Stimulated activated CD4-positive, alpha-beta T cell treated with anti-CD3 and anti-CD28 coated beads, Interleukin-2, amount 100 ng/mL, for 48 hours (primary cell): ENCODE measurements at places on chromosomes 1 and 21.

GRCh38 chr1:156203331-156203730 lies 9.4 kb downstream of the SLC25A44 start:
- DNase-seq = no peak

DNA sequence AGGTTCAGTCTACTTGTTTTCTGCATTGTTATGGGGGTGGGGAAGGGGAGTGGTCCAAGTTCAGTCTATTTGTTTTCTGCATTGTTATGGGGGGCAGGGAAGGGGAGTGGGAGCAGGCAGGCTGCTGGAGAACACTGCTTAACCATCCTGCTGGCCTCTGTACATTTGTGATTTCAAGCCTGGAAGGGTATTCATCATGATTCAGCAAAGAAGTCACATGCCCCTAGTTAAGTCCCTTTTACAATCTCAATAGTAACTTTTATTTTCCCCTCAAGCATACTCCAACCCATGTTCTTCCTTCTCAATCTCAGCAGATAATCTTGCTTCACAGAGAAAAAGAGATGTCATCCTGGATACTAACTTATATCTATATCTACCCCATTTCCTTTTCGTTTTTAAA lies 7.9 kb downstream of the LYST start:
- no peak for DNase-seq

DNA sequence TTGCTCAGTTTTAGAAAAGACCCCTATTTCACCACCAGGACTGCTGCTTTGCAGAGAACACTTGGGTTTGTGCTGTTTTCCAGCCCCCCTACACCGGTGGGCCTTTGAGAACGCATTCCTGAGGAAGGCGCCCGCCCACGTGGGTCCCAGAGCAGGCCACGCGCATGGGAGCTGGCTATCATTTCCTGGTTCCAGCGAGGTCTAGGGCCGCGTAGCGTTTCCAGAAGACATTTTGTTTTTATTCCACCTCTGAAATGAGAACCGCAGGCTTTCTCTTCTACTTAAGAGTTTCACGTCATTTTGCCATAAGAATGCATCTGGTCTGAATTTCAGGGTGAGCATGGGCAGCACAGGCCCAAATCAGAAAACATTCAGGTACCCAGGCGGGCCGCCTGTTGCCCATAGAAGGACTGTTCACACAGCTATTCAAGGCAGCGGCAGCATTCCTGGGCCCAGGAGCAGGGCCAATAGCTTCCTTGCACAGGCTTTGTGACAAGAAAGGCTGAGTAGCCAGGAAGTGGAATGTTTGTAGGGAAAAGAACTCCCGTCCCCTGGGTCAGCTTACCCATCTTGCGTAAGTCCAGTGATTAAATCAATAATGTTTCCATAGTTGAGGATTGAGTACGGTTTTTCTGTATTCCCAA lies 1.4 kb upstream of the KLHL21 start:
- no peak for DNase-seq

- DNase-seq = no peak
These were observed 30.2 kb downstream of the ODF2L start for GRCh38 chr1:86365896-86366295.

GRCh38 chr1:200890818-200891773 lies 3.6 kb upstream of the INAVA start:
- DNase-seq = no peak

DNA sequence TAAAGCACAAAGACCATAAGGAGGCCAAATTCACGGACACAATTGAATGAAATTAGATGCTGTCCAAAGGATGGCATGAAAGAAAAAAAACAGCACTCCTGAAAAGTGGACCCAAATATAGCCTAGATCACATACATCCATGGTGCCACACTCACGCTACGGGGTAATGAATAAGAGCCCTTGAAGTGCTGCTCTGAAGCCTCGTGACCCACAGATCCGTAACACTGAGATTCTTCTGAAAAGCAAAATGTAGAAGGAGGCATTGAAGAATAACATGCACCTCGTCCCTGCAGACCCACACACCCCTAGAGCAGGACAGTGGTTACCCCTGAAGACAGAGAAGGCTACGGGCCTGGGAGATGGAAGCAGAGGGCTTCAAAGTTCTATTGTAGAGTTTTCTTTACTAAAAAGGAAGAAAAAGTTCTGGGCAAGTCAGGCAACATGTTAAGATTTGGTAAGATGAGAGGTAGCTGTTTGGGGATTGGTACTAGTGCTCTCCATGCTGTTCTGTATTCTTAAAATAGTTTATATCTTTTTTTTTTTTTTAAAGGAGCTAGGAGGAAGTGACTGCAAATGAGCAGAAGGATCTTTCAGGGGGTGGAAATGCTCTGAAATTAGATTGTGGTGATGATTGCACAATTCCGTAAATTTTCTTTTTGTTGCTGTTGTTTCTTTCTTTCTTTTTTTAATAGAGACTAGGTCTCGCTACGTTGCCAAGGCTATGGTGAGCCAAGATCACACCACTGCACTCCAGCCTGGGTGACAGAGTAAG lies 4.1 kb upstream of the ITGB2 start:
- no peak for DNase-seq

GRCh38 chr1:93443454-93443853 lies 4.5 kb upstream of the FNBP1L start:
- DNase-seq = no peak

DNA sequence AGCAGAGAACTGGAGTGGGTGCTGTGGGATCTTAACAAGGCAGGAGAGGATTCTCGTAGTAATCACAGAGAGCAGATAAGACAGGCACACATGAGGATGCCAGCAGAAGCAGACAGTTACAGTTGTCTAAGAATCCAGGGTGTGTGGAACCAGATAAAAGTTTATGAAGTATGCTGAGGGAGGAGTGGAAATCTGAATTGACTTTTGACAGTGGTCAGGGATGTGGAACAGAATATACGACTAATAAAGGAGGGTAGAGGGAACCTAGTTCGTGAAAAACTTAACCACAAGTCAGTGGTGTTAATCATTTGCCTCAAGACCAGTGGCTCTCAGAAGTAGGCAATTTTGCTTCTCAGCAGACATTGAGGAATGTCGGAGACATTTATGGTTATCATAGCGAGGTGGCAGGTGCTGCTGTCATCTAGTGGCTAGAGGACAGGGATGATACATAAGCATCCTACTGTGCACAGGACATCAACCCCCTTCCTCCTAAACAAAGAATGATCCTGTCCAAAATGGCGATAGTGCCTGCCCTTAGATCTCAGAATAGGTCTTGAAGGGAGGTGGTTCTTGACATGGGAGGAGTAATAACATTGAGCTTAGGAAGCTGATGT lies 3.0 kb downstream of the LRRC8D start:
- DNase-seq = no peak

DNA sequence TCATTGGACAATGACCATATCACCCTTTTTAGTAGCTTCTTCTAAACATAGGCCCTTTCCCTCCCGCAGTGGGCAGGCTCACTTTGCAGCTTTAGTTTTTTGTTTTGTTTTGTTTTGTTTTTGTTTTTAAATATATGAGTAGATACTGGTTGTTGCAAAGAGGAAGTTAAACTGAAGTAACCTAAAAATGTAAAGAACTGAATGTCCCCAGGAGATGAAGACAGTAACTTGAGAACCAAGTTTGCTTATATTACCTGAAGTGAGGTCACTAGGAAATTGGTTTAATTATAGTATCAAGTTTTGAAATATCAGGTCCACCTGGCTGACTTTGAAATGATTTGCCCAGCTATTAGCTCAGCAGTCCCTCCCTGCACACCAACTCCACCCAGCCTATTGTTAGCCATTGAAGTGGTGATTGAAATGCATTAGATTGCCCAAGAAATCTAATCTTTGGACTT lies 18.2 kb downstream of the SMAP2 start:
- no peak for DNase-seq

DNA sequence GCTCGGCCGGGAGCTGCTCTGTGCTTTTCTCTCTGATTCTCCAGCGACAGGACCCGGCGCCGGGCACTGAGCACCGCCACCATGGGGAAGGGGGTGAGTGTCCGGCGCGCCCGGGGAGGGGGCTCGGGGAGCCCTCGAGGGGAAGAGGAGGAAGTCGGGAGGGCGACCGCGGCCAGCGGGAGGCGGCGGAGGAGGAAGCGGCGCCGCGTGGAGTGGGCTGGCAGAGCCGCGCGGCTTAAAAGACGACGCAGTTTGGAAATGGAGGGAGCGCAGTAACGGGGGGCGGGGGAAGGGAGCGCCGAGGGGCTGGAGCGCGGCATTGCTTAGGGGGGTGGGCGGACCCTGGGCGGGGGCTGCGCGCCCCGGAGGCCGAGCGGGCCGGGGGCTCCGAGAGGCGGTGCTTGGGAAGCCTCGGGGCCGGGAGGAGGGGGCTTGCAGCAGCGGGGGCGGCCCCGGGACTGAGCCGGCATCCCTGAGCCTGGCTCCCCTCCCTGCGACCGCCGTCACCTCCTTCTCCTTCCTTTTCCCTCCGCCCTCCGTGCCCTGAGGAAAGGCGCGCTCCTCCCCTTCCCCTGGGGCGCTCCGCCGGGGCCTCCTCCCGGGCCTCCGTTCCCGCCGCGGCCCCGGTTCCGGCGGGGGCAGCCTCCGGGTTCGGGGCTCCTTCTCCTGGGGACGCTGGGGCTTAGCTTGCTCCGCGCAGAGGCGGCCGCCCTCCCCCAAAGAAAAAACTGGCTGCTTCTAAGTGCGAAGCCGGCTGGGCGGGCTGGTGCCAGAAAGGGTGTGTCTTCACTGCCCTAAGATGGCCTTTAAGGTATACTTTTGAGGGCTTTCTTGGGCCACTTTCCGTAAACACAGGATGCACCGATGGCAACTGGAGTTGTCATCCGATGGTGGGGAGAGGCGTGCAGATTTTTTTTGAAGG lies 648 bp downstream of the ATP1A1 start:
- peak; percentile 39 for DNase-seq

DNA sequence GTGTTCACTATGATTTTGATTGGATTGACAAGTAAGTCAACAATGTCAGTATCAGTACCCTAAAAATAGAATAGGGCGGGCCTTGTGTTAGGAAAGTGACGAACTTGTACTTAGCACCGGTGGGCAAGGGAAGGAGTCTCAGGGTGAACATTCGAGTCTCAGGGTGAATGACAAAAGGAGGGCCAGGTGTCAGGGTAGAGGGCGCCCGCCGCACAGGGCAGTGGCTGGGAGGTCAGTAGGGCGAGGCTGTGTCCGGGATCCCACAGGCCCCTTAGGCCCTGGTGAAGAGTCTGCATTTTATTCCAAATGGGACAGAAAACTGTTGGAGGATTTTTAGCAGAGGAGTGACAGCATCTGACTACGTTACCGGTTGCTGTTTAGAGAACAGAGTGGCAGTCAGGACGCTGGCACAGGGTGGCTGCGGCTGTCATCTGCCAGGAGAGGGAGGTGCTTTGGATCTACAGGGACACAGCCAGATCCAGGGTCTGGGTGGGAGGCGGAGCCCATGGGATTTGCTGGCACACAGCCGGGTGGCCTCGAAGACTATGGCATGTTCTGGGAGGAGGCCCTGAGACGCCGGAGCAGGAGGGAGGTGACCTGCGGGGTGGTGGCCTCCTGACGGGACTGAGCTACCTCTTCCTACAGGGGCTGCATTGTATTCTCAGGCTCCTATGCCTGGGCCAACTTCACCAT lies 11.0 kb downstream of the AGTRAP start:
- no peak for DNase-seq

DNA sequence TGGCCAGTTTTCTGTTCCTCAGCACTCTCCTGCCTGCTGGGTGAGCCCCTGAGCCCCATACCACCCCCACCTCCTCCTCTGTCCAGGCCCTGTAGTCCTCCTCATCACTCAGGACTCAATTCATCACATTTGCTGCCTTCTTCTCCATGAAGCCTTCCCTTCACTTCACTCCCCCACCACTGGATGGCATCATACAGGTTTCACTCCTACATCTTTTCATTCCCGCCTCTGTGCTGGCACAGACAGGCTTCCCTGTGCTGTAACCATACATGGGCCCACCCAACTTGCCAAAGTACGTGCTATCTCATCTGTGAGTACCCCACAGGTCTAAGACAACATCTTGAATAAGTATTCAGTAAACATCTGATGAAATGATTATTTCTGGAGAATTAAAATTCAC lies 56.9 kb downstream of the SLC45A1 start:
- DNase-seq = no peak

- DNase-seq = no peak
These were observed 106.1 kb upstream of the CHODL start for GRCh38 chr21:18138507-18138906.

DNA sequence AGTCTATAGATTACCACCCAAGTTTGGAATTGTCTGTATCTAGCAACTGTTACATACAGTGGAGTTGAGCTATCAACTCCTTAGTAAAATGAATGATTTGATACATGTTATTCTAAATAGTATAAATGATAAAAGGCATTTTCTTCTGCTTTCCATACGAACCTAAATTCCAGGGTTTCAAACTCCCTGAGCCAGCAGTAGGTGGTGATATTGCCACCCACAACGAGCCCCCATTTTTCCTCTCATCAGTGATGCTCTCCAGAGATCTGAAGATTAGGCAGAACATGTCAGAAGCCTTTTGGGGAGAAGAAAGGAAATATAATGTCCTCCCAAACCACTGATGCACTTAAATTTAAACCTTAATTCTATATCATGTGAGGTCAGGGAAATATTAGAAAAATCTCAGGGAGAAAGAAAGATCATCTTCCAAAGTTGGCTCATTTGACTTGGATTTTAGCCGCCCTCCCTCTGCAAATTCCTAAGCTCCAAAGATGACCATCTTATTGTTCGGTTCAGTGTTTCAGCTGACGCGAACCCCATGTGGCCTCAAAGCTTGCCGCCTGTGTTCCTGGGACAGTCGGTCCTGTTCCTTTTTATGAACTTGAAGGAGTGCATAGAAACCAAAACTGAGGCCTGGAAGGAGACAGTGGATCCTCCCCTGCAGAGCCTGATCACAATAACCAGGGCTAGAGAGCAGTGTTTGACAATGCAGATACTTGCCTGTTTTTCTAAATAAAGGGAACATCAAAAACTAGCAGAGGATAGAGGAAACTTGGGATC lies 2.3 kb downstream of the EVA1C start:
- no peak for DNase-seq

- no peak for DNase-seq
These were observed 73.6 kb downstream of the SIPA1L2 start for GRCh38 chr1:232556351-232556750.
